ENCODE measurements at places on chromosomes 1 and 21.

DNA sequence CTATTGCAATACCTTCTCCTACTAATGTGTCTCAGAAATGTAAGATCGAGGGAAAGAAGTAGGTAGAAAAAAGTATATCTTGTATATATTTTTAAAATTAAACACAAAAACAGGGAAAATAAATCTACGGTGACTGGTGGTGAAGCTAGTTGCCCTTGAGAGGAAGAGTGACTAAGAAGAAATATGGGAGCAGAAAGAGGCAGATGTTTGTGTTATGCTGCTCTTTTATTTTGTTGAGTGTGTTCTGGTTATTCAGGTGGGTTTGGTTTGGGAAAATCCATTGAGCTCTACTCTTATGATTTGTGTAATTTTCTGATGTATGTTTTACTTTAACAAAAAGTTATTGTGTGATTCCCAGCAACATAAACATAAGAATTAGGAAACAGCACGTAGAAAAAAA is 444.9 kb upstream of the B3GALT2 start:
- DNase-seq, result no peak

DNA sequence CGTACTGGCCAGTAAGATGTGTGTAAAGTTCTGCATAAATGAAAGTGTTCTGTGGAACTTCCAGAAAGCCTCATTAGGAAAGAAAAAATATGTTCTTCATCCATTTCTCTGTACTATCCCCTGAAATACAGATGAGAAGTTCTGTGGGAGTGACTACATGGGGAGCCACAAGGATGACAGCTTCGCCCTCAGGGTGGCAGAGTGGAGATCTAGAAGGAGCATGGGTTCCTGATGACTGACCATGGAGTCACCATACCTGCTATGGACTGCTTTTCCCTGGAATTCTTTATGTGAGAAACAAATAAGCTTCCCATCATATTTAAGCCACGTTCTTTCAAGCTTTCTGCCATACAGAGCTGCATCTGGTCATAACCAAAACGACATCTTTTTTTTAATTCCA is 113.9 kb upstream of the RGS1 start:
- DNase-seq, result no peak

- no peak for DNase-seq
Measured at GRCh38 chr1:169108223-169108622, 1.7 kb downstream of the ATP1B1 start.

DNA sequence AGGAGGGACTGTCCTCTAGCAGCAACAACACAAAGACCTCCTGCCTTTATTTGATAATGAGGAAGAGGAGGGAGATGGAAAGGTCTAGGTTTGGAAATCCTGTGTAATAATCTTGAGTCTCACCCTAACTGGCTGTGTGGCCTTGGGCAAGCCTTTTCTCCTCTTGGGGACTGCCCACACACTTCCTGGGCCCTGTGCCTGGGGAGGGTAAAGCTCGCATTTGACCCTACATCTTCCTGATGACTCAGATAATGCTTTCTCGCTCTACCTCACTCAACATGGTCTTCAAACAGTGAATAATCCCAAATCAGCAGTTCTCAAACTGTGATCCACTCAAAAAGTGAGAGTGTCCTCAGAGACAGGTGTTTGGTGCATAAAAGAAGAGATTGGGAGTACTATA is 81.2 kb downstream of the VWA5B1 start:
- no peak for DNase-seq

DNA sequence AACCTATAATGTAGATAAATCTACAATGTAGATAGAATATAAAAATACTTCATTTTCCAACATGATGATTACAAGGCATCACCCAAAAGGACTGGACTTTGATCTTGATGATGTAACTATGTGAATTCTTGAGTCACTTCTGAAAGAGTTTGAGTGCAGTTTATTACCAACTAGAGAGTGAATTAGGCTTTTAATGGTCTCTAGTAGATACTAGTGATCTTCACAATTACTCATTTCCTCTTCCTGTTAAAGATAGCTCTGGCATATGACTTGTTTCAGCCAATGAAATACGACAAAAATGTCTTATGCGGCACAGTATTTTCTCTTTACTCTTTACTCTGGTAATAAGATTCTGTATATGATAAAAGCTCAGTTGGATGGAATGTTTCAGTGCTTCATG is 1588.1 kb upstream of the B3GALT2 start:
- no peak for DNase-seq

DNA sequence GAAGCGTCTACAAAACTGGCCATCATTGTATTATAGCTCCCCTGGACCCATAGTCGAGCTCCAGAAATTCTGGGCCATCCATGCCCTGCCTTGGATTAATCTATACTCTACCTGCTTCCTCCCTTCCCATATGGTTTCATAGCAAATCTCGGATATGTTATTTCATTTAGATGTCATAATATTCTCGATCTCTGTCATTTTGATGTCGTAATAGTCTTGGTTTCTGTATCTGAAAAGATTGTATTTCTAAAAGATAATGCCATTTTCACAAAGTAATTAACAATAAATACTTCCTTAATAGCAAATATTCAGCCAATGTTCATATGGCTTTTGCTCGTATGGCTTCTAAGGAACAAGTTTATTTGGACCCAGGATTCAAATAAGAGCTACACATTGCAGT is 35.1 kb downstream of the DIP2A start:
- no peak for DNase-seq

- DNase-seq, result no peak
Measured at GRCh38 chr1:97942161-97943123, 21.6 kb upstream of the DPYD start.

DNA sequence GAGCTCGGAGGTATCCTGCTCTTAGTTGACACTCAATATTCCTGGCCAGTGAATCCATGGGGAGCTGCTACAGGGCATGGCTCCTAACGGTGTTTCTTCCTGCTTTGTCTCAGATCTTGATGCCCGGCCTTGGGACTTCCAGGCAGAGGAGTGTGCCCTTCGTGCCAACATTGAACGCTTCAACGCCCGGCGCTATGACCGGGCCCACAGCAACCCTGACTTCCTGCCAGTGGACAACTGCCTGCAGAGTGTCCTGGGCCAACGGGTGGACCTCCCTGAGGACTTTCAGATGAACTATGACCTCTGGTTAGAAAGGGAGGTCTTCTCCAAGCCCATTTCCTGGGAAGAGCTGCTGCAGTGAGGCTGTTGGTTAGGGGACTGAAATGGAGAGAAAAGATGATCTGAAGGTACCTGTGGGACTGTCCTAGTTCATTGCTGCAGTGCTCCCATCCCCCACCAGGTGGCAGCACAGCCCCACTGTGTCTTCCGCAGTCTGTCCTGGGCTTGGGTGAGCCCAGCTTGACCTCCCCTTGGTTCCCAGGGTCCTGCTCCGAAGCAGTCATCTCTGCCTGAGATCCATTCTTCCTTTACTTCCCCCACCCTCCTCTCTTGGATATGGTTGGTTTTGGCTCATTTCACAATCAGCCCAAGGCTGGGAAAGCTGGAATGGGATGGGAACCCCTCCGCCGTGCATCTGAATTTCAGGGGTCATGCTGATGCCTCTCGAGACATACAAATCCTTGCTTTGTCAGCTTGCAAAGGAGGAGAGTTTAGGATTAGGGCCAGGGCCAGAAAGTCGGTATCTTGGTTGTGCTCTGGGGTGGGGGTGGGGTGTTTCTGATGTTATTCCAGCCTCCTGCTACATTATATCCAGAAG is 16.7 kb downstream of the ALX3 start:
- no peak for DNase-seq

DNA sequence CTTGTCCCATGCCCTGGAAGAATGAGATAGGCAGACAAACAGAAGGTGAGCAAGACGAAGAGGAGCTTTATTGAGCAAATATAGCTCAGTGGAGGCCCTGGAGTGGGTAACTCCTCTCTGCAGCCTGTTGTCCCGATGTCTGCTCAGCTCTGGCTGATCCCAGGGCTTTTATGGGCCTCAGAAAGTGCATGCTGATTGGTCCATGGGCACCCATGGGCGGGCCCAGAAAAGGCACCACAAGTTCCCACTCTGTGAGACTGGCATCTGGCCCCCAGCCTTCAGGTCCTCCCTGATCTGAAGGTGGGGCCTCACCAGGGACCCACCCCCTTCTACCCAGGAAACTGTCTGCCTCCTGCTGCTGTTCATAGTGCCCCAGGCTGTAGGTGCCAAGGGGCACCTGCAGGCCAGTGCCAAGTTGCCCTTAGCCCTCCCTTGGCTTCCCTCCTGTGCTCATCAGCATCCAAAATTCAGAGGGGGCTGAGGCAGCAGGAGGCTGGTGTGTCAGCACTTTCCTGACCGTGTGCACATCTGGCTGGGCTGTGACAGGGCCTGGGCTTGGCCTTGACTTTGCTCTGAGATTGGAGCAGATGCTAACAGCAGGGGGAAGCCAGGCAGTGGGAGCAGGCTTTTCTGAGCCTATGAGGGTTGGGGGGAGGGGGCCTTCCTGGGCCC is 35.4 kb downstream of the ACTL8 start:
- no peak for DNase-seq

GRCh38 chr1:83849191-83850061 is 149.5 kb downstream of the TTLL7 start:
- DNase-seq, result no peak

DNA sequence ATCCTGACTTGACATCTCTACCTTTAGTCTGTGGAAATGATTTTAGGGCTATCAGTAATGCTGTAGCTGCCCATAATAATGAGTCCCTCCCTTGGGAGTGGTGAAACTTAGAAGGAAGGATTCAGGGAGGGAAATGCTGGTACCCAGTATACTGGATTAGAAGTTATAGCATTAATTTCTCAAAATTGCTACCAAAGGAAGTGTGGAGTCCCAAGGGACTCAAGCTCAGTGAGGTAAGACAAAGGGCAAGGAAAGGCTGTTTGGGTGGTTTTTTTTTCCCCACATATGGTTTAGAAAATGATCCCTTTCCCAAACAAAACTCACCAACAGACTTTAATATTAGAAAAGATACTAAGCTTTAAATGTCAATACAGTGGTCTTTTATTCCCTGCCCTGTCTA is 99.9 kb downstream of the CD247 start:
- no peak for DNase-seq

GRCh38 chr1:24252185-24252780 is 65.2 kb upstream of the IFNLR1 start:
- DNase-seq, result no peak

DNA sequence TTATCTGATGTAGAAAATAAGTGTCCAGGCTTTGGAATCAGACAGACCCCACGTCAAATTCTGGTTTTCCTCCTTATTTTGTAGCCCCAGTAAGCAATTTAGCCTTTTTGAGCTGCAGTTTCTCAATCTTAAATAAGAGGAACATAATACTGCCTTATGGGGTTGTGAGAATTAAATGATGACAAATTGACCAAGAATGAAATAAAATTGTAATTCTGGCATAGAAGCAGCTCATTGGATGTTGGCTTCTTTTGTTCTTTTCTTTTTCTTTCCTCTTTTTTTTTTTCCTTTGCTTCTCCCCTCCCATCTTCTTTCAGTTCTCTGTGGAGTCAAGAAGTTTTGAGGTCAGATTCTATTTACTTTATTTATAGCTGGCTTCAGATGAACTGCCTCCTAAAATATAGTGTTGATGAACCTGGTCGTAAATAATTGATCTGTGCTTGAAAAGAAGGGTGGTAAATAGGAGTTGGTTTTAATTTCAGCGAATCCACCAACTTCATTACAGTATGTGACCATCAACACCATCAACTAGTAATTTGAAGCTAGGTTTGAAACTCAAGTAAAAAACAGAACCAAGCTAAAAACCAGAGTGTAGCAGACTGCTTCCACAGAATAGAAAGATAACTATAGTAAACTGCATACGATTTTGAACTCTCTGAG is 81.1 kb downstream of the CACHD1 start:
- no peak for DNase-seq

DNA sequence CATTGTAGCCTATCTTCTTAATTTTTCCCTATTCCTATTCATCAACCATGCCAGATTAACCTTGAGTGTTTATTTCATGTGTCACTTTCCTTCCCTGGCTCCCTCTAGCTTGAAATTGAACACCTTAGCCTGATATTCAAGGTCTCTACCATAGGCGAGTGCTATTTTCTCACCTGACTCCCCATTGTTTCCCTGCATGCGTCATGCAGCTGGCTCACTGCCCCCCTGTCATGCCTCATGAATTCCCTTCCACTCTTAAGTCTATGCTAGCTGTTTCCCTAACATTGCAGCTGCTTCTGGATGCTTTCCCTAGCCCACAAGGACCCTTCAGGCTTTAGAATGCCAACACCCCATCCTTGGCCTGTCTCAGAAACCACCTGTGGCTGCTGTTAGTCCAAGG is 56.7 kb upstream of the CD1D start:
- DNase-seq, result no peak

- no peak for DNase-seq
Measured at GRCh38 chr1:114589122-114589521, 7.7 kb upstream of the BCAS2 start.

DNA sequence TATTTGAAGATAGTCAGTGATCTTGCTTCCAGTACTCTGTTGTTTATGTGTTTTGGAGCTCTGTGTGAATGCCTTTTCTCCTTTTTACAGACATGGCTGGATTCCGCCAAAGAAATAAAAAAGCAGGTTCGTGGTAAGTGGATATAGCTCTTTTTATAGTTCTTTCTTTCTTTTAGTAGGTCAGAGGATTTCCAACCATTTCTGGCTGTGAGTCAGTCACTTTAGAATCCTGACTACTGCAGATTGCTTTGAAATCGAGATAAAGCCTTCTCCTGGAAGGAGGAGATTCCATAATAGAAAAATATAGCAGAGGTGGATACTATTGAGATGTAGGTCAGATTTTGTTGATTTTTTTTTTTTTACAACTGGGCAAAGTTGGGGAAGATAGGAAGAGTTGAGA is 97.4 kb downstream of the EPB41 start:
- no peak for DNase-seq

- DNase-seq, result no peak
Measured at GRCh38 chr1:227120826-227121225, 180.7 kb downstream of the COQ8A start.

DNA sequence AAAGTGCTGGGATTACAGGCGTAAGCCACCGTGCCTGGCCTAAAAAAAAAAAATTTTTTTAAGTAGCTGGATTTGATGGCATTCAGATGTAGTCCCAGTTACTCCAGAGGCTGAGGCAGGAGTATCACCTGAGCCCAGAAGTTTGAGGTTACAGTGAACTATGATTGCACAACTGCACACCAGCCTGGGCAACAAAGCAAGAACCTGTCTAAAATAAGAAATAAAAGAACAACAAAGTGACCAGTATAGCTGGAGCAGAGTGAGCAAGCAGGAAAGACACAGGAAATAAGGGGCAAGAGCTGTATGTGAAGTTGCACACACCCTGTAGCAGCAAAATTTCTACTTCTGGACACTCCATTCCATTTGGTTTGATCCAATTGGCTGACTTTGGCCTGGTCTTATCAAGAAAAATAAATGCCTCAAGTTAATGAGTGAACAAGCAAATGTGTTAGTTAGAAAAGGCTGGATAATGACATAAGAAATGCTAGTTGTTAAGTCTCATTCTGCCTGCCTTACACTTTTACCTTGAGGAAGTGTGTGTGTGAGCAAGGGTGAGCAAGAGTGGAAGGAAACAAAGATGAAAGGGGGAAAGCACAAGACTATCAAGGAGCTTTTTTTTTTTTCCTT is 7.9 kb downstream of the ATP5IF1 start:
- no peak for DNase-seq
